Stimulated activated CD4-positive, alpha-beta T cell treated with anti-CD3 and anti-CD28 coated beads, TNF-alpha, amount 100 ng/mL, for 1 hour (primary cell): ENCODE measurements at places on chromosomes 3 and 15.
A peak's percentile ranks its signal among the peaks of the same experiment; 100 is the strongest.

GRCh38 chr3:131036200-131036816, 9.6 kb downstream of the NEK11 start:
- no peak for DNase-seq

DNA sequence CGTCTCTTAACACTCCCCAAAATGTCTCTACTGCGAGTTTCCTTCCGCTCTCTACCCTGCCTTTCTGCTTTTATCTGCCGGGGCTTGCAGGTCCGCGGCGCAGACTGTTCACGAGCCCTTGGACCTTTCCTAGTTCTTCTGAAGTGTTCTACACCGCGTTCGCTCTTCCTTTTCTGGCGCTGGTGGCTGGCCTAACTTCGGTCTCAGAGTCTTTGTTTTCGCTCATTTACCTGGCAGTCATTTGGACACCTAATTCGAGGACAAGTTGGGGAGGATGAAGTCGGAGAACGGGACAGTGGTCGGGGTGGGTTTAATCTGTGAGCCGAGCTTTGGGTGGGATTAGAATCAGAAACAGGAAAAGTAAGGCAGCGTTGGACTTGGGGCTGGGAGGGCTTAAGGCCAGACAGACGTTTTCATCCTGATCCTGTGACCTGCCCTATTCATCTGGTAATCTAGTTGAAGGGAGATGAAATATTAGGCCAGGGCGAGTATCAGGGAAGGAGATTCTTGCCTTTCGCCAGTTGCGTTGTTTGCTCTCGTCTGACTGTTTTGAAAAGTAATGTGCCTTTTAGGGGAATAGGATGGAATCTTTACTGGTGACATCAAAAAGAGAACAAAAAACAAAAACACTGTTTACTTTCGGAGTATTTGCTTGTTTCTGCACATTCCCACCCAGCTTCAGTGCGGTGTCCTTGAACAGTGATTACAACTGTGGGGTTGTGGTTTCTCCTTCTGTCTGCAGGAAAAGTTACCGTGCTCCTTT, 1.8 kb downstream of the DIPK2A start:
- no peak for DNase-seq

DNA sequence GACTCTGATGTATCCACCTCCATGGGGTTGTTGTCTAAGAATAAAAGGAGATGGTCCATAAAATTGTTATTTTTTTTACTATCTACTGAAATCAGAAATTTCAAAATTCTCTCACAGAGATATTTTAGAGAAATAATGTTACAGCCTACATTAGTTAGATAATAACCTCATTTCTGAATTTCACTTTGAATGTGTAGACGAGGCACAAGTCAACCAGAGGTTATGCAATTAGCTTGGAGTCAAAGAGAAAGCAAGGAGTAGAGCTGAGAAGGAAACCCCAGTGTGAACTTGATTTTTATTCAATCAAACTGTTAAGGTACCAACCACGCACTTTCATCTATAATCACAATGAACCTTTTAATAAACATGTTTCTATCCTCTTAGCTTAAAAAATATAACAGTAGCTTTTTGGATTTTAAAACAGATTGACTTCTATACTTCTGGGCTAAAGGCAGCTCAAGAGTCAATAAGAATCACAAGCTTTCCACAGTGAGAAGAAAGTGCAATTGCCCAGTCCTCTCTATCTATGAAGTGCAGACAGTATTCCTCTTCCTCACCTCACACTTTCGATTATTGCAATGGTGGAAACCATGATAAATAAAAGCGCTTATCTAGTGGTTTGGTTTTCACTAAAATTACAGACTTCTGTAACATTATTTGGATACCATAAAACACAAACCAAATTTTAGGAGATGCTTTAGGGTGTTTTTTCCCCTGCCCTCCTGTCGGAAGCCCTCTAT, 403.2 kb downstream of the ZBTB20 start:
- no peak for DNase-seq

GRCh38 chr3:77814845-77815244, 774.9 kb downstream of the ROBO2 start:
- DNase-seq: no peak

DNA sequence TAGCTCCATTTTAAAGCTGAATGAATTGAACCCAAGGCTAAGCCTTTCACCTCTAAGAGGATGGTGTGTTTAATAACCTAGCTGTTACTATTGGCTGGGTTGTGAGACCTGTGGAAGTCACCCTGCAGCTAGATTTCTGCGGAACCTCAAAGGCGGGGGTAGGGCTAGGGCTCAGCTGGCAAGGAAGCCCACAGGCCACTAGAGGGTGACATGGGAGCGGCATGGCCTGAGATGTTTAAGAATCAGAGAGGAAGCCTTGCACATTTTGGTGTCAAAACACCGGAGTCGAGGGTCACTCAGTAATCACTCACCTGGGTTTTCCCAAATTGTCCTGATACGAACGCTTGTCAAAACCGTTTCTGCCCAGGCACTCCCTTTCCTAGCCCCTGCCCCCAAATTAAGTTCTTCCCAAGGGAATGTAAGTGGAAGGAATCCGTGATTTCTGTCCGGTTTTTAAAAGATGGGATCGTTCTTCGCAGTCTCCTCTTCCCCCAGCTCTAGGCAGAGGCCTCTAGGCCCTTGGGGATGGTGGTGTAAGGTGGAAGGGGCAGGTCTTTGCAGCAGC, 3.8 kb upstream of the ACAD9 start:
- peak; percentile 47 for DNase-seq

DNA sequence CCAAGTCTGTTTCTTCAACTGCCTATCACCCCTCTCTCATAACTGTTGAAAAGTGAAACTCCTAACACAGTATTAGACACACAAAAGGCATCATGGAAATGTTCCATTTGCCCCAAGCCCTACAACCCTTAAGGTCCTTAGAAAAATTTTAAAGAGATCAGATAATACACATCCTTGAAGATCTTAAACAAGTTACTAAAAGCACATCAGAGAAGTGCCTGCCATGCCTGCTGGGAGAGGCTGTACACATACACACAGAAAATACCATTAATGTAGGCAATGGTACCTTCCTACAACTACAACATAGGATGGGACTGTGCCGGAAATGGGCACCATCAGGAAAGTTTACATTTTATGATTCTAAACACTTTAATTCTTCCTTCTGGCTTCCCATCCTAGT, 3.3 kb downstream of the ADAM10 start:
- no peak for DNase-seq

DNA sequence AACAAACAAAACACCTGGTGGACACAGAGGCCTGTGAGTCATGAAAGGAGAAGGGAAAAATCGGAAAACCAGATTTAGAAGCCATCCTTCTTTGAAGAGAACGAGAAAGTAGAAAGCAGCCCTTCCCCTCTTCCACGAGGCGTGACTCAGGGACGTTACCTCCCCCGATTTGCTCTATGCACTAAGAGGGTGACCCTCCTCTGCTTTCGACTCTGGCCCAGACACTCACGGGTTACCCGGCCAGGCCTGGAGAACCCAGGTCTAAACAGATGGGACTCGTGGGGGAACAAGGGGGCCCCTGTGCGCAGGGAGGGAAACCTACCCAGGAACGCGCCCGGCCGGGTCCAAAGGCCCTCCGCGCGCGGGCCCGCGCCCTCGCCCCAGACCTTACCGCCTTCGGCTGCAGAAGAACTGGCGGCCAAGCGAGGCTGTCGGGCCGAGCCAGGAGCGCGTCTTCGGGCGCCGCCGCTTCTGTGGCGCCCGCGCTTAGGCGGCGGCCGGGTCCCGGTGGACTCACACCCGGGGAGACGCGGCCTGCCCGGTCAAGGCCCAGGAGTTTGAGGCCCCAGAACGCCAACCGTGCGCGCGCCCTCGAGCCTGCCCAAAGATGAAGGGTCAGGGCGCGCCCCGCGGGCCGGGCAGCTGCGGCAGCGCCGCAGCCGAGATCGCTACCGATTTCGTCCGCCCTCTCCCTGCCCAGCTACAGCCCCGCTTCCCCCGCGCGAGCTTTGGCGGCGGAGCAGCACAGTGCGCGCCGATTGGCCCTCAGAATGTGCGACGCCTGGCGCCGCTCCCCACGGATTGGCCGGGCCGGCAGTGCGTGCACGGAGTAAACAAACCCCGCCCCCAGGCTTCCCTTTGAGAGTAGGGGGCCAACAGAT, at the start of gene TFDP2:
Gene TFDP2, minus strand, starts transcription at position 753 of the 881 bp plus-strand sequence. CDS start 47,795 bp downstream, outside the sequence.
- DNase-seq: peak; percentile 39

GRCh38 chr3:179375091-179375999, 27.8 kb downstream of the MFN1 start:
- no peak for DNase-seq

- DNase-seq: no peak
Measured at GRCh38 chr15:25596644-25597562, 158.1 kb upstream of the UBE3A start.

DNA sequence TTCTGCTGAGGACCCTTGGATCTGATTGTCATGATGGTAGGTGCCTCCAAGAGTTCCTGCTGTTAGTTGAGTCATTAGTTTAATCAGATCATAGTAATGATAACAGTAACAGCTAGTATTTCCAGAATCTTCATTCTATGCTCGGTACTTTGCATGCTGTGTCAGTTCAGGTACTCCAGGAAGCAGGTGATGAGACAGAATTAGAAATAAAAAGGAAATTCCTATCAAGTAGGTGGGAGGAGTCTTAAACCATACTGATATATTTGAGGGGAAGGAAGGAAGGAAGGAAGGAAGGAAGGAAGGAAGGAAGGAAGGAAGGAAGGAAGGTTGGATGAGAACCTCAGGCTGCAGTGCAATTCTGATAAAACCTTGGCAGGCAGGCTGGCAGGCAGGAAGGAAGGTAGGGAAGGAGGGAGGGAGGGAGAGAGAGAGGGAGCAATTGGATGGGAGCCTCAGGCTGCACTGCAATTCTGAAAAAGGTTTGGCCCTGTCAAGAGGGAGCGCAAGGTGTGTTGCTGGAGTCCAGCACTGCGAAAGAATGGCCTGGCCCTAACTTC, 148.8 kb upstream of the NUDT16 start:
- DNase-seq: no peak

- no peak for DNase-seq
Measured at GRCh38 chr3:30503446-30503845, 103.0 kb upstream of the TGFBR2 start.

DNA sequence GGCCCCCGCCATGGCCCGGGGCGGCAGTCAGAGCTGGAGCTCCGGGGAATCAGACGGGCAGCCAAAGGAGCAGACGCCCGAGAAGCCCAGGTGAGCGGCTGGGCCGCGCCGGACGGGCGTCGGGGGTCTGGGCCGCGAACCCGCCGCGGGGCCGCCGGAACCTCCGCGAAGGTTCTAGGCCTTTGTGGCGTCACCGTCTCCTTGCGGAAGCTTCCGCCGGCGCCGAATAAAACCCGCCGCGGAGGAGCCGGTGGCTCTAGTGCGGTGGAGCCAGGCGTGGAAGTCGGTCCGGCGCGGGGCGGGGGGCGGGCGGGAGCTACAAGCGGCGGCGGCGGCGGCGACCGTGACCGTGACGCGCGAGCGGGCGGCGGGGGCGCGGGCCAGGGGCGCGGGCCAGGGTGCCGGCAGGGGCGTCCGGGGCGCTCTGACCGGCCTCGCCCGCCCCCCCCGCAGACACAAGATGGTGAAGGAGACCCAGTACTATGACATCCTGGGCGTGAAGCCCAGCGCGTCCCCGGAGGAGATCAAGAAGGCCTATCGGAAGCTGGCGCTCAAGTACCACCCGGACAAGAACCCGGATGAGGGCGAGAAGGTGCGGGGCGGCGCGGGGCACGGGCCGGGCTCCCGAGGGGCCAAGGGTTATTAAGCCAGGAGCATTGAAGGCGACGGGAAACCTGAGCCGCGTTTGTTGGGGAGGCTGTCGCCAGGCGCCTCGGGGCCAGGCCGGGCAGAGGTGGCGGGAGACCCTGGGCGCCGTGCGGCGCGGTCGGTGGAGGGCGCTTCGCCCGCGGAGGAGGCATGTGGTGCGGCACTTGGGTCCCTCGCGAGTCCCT, at the start of gene DNAJA4:
Gene DNAJA4, plus strand, starts transcription at position 259 of the 833 bp plus-strand sequence. Its CDS starts 202 bp downstream, at position 461.
- peak; percentile 39 for DNase-seq

GRCh38 chr3:45413172-45413765, 24.9 kb downstream of the LARS2 start:
- DNase-seq: no peak

DNA sequence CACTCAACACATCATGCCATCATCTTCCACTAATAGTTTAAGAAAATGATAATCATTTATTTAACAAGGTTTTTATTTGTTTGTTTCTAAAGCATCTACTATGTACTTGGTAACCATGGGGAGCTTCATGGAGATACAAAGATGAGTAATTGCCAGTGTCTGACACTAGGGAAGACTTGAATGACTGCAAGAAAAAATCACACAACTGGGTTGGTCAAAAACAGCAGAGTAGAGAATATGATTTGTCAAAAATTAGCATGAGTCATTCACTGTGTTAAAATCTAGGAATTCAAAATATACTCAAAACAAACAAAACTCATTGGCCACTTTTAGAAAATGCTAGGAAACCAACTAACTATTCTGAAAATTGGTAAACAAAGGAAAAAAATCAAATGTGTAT, 6.3 kb downstream of the BNC1 start:
- no peak for DNase-seq

DNA sequence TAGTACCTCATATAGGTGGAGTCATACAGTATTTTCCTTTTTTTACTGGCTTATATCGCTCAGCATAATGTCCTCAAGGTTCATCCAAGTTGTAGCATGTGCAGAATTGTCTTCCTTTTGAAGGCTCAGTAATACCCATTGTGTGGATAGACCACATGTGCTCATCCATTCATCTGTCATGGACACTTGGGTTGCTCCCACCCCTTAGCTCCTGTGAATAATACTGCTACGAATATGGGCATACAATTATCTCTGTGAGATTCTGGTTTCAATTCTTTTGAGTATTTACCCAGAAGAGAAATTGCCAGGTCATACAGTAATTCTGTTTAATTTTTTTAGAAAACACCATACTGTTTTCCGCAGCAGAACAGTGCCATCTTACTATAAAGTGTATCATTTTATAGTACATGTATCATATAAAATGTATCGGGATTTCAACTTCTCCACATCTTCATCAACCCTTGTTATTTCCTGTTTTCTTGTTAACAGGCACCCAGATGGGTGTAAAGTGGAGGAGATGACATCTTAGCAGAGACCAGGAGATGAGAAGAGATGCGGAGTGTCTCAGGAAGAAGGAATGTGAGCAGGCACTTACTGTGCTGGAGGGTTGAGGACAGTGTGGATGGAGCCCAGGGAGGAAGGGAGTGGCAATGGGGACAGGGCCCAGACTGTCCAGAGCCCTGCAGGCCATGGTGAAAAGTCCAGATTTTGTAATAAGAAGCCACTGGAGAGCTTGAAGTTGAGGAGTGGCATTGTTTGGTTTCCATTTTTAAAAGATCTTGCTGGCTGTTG, 27.0 kb upstream of the PRR23E start:
- DNase-seq: no peak

DNA sequence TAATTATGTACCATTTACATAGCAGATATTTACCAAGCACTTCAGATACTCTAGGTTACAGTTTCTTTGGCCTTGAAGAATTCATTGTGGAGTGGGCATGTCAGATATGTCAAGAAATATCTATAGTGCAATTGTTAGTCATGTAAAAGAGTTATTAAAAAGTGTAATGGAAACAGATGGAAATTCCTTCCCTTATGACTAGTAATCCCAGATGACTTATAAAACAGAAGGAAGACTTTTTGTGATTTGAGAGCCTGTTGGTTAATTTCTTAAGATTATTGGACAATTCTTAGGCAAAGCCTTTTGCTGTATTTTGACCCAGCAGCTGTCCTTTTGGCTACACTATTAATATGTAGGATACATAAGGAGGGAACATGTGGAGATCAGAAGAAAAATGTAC, 708.9 kb upstream of the NECTIN3 start:
- no peak for DNase-seq

GRCh38 chr3:114775395-114775794, 371.7 kb downstream of the ZBTB20 start:
- no peak for DNase-seq

- DNase-seq: no peak
Measured at GRCh38 chr15:61501815-61502389, 272.8 kb upstream of the RORA start.
